NCI-H1417 treated with DMSO at 0.1 percent for 48 hours (cell line): ENCODE measurements at places on chromosomes 6 and 20.

DNA sequence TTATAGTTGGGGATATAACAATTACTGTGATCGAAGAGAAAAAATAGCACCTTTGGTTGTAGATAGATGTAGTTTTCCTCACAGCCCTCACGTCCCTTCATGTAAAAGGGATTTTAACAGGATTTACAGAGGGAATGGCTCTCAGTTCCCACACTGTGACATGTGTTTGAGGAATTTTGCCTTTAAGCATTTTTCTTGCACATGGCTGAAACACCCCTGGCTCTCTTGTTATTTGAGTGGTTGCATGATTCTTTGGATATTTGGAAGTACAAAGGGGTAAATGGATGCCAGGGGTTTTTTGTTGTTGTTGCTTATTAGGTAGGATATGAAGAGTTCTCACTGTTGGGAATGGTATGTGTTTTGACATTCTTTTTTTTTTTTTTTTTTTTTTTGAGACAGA is 48.2 kb downstream of the JAG1 start:
- no peak for DNase-seq

DNA sequence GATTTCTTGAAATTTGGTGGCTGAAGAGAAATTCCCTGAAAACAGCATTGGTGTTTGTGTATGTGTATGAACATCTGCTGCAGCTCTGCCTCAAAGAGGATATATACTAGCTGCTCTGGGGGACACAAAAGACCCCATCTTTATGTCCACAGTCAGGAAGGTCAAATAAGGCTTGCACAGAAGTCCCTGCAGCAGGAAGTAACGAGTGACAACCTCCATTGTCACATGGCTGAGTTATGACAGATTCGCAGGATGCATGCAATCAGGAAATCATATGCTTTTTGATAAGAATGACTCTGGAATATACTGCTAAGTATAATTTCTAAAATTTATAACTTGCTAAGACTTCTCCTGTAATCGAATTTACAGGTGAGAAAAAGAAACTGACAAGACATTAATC is 225.9 kb upstream of the CST7 start:
- DNase-seq, result no peak

- DNase-seq, result no peak
These were observed 16.1 kb downstream of the TRIM31 start for GRCh38 chr6:30096829-30097228.

GRCh38 chr20:34530342-34530741 is 14.1 kb downstream of the DYNLRB1 start:
- DNase-seq, result no peak

- no peak for DNase-seq
These were observed 59.9 kb downstream of the SULF2 start for GRCh38 chr20:47725248-47725973.

- no peak for DNase-seq
These were observed 9.1 kb downstream of the SMAP1 start for GRCh38 chr6:70676821-70677220.

GRCh38 chr6:169803271-169803811 is 51.9 kb downstream of the ERMARD start:
- no peak for DNase-seq

DNA sequence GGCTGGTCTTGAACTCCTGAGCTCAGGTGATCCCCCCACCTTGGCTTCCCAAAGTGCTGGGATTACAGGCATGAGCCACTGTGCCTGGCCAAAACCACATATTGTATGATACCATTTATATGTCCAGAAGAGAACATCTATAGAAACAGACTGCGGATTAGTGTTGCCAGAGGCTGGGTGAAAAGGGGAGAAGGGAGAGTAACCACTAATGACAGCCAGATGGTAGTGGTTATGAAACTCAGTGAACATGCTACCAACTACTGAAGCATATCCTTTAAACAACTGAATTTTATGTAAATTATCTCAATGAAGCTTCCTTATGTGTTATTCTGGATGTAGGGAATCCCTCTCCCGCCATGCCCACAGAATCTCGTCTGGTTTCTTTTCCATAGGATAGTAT is 15.7 kb downstream of the SLC23A2 start:
- no peak for DNase-seq

DNA sequence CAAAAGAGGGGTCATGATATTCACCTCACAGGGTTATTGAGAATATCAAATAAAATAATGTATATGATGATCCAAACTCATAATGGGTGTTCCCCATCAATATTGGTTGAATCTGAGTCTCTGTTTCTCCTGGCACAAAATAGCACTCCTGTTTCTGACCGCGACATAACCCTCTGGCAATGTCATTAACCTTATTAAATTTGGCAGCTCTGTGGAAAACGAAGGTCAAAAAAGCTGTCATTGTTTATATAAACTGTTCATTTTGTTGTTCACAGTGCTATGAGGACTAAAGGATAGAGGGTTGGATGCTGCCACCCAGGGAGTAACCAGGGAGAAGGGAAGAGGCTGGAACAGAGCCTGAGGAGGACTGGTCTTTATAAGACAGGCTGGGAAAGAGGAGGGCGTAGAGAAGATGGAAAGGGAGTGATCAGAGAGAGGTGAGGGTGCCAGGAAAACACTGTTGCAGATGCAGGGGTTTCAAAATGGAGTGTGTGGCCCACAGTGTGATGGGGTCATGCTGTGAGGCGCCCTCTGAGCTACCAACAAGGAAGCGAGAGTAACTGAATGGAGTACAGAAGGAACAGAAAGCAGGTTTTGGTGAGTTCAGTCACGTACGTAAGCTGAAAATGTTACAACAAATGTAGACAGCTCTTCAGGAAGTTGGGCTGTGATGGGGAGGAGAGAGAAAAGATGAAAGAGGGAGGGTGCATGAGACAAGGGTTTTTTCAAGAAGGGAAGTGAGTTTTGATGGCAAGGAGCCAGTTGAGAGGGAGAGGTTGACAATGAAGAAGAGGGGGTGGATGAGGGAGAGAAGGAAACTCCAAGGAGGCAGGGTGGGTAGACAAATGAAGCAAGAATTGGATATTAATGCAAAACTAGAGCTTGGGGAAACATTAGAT is 251.6 kb upstream of the TAB2 start:
- DNase-seq, result no peak

- DNase-seq, result no peak
These were observed 627.5 kb downstream of the PRKN start for GRCh38 chr6:162100096-162100495.

- DNase-seq, result no peak
These were observed 104.6 kb upstream of the GLP1R start for GRCh38 chr6:38943964-38944363.

GRCh38 chr20:53547664-53548239 is 45.9 kb downstream of the ZNF217 start:
- peak; percentile 8 for DNase-seq

DNA sequence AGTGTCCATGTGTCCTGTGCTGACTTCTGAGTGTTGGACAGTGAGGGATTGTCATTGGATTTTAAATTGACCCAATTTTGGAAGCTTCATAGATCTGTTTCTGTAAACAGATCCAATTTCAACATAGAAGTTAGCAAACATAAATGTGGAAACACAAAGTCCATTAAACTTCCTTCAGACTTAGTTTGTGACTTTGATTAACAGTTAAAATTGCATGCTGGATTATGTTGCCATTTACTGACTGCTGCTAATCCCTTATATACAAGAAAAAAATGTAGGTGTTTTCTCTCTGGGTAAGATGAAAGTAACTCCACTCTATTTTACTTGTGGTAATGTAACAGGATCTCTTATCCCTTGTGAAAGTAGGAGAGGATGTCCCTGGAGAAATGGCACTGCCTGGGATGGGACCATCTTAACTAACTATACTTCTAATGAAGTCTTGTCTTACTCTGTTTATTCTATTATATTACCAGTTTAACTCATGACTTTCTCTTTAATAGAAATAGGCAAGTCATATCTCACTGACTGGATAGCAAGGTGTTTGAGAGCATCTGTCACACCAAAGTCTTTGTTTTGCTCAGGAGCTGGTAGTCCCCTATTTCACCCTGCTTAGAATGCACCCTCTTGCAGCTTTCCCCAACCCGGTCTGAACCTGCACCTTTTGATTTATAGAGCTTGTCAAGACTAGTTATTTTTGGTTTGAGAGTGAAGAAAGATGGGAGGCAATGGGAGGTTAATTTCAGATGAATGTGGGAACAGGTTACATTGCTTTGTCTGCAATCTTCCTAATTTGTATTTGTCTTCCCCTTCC is 7.2 kb downstream of the TPX2 start:
- no peak for DNase-seq

DNA sequence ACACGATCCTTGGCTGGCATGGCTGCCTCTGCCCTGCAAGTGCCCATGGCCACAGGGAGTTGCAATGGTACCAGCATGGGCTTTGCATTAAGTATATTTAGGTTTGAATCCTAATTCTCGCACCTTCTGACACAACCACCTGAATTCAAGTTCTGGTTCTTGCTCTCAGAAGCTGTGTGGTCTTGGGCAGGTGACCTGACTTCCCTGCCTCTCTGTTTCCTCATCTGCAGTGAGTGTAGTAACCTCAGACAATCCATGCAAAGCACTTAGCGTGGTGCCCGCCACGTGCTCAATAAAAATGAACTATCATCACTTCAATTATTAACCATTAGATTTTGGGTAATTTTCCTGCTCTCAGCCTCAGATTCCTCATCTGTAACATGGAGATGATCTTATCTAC is 378.8 kb upstream of the ARID1B start:
- no peak for DNase-seq

GRCh38 chr6:38349221-38349620 is 290.5 kb downstream of the BTBD9 start:
- no peak for DNase-seq

DNA sequence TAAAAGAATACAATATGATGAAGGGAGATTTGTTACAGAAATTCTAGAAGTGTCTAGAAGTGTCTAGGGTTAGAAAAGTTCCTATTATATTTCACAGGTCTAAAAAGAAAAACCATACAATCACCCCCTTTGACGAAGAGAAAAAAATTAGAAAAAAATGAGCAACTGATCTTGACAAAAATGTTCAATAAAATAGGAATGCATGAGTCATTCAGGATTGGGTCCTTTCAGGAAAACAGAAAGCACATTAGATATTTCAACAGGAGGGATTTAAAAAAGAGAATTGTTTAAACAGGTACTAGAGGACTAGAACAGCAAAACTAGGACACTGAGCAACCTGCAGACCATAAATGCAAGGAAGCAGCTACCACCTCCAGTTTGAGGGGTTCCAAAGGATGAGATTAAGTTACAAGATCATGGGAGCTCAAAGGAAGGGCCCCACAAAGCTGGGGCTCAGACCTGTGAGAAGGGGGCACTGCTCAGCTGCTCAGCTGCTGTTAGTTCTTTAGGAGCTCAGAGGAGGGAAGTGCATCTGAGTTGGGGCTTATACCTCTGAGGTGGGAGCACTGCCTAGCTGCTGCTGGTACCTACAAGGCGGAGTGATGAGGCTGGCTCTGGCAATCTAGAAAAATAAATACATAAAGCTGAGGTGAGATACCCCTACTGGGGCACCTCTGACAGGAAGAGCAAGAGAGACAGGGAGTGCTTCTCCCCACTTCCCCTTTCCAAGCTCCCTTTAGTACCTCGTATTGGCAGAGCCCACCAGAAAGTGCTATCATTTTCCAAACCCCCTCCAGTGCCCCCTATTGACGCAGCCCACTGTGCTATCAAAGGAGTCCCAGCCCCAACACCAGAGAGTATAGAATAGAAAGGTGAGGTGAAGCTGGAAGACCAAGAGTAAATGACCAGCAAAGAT is 27.1 kb upstream of the BEND6 start:
- DNase-seq, result no peak

GRCh38 chr6:63066055-63066704 is 145.1 kb upstream of the FKBP1C start:
- no peak for DNase-seq

DNA sequence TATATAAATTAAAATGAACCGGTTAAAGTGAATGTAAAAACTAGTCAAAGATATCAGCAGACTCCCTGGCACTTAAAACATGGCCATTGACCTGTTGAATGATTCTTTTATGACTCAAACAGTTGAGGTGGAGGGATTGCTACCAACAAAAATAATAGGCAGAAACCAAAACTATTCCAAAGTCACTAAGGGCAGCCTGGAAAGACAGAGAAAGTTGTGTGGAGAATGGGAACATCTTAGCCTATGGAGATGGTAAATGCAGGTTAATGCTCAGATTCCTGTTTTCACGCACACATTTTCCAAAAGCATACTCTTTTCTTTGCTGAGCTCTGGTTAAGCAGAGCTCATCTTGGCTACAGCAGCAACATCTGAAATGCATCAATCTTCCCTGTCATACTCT is 553.5 kb downstream of the HACE1 start:
- no peak for DNase-seq

DNA sequence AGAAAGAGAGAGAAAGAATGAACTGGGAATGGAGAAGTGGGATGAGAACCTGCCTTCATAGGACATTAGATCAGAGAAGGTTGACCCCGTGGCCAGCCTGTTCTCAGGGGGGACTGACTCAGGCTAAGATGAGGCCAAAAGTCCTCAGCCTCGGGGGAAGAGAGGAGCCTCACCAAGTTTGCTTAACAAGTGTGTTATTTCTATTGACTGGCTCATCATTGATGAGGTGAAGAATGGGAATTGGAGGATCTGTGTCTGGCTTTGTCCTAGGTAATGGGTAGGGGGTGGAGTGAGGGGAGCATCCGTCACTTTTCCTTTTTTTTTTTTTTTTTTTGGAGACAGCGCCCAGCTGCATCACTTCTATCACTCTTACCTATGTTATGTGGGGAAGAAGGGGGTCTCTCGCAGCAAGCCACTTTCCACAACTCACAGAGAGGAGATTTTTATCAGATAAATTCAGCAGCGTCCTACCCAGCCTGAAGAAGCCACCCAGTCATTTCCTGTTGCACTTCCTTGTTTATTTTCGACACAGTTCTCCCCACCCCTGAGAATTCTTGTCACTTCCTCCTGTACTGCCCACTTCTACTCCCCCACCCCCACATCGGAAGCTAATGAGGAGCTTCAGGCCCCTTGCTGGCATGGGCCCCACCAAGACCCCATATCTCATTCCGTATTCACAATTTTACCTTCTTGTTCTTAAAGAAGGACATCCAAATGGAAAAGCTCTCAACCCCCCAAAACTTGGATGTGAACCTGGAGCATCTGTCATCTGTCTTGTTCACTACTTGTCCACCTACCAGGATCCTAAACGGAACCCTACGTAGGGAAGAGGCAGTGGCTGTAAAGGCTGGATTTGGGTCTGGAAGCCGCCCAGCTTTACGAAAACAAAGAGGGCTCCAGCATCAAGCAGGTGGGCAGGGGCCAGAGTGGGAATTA is 2.8 kb upstream of the RNASET2 start:
- no peak for DNase-seq

DNA sequence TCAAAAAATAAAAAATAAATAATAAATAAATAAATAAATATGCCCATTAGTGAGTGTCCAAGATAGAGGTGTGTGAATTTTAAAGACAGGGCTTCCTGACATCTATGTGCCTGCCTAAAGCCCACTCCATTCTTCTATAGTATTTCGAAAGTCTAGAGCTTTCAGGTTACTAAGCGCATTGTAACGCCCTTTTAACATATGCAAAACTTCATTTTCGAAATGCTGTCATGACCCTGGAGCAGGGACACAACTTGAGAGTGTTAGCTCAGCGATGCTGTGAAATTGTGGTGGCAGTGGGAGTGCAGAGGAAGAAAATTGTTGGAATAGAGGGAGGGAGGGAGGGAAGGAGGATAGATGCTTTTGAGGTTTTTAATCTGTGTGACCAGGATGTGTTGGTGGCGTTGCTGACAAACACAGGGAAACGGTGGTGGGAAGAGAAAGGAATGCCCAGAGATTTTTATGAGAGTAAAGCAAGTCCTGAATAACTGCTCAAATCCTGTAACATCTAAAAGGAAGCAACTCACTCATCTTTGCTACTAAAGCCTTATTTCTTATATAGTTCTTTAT is 169.3 kb downstream of the ARID1B start:
- DNase-seq, result no peak
